ENCODE measurements at places on chromosomes 3 and 15.

- no peaks in the 10 kb centered on the region for H3K27me3 ChIP-seq
- no peak overlapping the region for H3K4me3 ChIP-seq
- H3K4me1 ChIP-seq = no peaks in the 10 kb centered on the region
- DNase-seq = no peak
- no peak overlapping the region for H3K27ac ChIP-seq
- H3K36me3 ChIP-seq = no peaks in the 10 kb centered on the region
Measured at GRCh38 chr3:191303596-191303995, 25.6 kb upstream of the CCDC50 start.

DNA sequence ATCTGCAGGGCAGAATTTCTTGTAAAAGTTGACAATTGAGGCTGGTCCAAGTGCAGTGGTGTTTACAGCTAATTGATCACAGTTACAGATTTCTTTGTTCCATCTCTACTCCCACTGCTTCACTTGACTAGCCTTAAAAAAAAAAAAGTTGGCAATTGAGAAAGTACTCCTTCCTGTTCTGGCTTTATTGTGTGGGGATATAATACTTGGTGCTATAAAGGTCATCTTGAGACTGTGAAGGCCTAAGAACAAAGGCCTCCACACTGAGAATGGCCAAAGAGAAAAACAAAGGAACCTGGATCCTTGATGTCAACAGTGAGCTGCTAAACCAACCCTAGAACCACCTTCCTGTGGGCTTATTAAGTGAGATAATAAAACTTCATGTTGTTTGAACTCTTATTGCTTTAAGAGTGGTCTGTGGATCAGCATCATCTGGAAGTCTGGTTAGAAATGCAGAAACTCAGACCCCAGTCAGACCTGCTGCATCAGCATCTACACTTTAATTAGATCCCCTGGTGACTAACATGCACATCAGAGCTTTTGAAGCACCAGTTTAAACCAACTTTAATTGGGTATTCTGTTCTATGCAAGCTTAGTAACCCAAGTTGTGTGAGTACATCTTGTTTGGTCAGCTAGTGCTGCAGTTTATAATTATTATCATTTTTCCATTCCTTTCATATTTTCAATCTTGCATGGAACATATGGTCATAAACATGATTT lies 55.2 kb downstream of the TMOD3 start:
- peaks cover 28% of the 10 kb centered on the region for H3K36me3 ChIP-seq
- no peaks in the 10 kb centered on the region for H3K27me3 ChIP-seq
- DNase-seq = no peak
- H3K4me1 ChIP-seq = peaks cover 11% of the 10 kb centered on the region
- H3K27ac ChIP-seq = no peak overlapping the region
- no peak overlapping the region for H3K4me3 ChIP-seq

- peaks cover 29% of the 10 kb centered on the region for H3K4me1 ChIP-seq
- no peak overlapping the region for H3K27ac ChIP-seq
Measured at GRCh38 chr3:119301662-119302061, 7.5 kb downstream of the ARHGAP31 start.

DNA sequence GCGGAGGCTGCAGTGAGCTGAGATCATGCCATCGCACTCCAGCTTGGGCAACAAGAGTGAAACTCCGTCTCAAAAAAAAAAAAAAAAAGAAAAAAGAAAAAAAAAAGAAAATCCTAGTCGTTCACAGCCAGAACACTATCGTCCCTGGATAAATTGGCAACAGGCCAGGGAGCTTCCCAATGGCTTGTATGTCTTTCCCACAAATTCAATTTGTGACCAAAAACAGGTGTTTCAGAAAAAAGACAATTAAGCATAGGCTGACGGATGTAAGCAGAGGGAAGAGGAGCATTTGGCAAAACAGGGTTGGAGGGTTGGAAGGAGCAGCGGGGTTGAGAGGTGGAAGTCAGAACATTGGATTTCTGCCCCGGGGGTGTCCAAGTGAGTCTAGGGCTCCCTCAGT lies 8.5 kb downstream of the EPB42 start:
- H3K27ac ChIP-seq = no peak overlapping the region
- no peak for DNase-seq
- H3K36me3 ChIP-seq = no peaks in the 10 kb centered on the region
- no peak overlapping the region for H3K4me3 ChIP-seq

GRCh38 chr3:31752305-31753049 lies 219.8 kb downstream of the STT3B start:
- H3K27ac ChIP-seq = no peak overlapping the region
- DNase-seq = no peak
- peaks cover 1% of the 10 kb centered on the region for H3K36me3 ChIP-seq

- H3K27me3 ChIP-seq = peaks cover 7% of the 10 kb centered on the region
- no peak overlapping the region for H3K27ac ChIP-seq
- no peak for DNase-seq
- H3K36me3 ChIP-seq = no peaks in the 10 kb centered on the region
- H3K4me1 ChIP-seq = peaks cover 3% of the 10 kb centered on the region
- H3K4me3 ChIP-seq = no peak overlapping the region
Measured at GRCh38 chr15:34730701-34731100, 24.1 kb downstream of the GJD2 start.

GRCh38 chr15:89877083-89877425 lies 16.7 kb downstream of the AP3S2 start:
- no peak overlapping the region for H3K4me3 ChIP-seq
- H3K27ac ChIP-seq = no peak overlapping the region
- no peak for DNase-seq
- peaks cover 4% of the 10 kb centered on the region for H3K4me1 ChIP-seq
- no peaks in the 10 kb centered on the region for H3K27me3 ChIP-seq

DNA sequence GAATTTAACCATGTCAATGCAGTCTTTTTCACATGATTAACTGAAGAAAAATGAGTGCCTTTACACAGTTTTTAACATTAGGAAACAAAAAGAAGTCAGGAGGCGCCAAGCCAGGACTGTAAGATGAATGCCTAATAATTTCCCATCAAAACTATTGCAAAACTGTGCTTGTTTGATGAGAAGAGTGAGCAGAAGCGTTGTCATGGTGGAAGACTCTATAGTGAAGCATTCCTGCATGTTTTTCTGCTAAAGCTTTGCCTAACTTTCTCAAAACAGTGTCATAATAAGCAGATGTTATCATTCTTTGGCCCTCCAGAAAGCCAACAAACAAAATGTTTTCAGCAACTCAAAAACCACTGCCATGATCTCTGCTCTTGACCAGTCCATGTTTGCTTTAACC lies 156.8 kb upstream of the CDIN1 start:
- no peaks in the 10 kb centered on the region for H3K27me3 ChIP-seq
- H3K27ac ChIP-seq = no peak overlapping the region
- H3K36me3 ChIP-seq = no peaks in the 10 kb centered on the region

Measured in activated naive CD8-positive, alpha-beta T cell treated with anti-CD3 and anti-CD28 coated beads, Interleukin-2, amount 10 ng/mL, durations not matched to agents 7 days and 5 days (primary cell).